ENCODE measurements at places on chromosomes 11 and 22.
A peak's percentile ranks its signal among the peaks of the same experiment; 100 is the strongest.

DNA sequence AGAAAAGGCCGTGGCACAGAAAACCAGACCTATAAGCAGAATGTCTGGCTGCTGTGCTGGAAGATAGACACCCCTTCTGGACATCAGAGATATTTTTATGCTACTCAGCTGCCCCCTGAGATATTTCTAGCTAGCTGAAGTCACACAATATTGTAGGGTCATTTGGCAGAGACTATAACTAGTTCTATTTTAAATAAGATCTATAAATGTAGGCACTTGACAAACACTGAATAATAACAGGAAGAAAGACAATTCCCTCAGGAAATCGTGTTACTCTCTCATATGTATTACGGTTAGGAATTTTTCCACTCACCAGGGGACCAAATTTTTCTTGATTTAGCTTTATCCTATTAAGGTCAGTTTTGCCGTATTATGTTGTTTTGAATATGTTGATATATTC, 845.4 kb downstream of the OPCML start:
- DNase-seq = no peak

- DNase-seq = no peak
Observed at GRCh38 chr22:20466659-20467379, 28.8 kb downstream of the KLHL22 start.

GRCh38 chr11:67504950-67505581, at the start of gene PITPNM1:
Gene PITPNM1, minus strand, starts transcription at chr11:67505363. Its CDS starts 1,183 bp downstream, at chr11:67504180.
- no peak for DNase-seq

DNA sequence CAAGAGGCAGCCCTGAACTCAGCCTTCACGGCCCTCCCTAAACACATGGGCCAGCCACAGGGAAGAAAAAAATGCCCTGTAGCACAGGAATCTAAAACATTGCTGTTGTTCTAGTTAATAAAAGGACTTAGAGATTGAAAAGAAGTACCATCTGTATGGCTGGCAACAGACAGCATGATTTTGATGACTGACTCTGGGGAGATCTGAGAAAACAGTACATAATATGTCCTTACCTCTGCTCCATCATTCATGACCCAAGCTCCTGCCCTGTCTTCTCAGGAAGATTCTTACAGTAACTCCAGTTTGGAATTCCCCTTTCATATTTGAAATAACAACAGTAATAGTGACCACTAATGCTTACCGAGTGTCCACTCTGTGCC, 244.2 kb downstream of the ETS1 start:
- no peak for DNase-seq

DNA sequence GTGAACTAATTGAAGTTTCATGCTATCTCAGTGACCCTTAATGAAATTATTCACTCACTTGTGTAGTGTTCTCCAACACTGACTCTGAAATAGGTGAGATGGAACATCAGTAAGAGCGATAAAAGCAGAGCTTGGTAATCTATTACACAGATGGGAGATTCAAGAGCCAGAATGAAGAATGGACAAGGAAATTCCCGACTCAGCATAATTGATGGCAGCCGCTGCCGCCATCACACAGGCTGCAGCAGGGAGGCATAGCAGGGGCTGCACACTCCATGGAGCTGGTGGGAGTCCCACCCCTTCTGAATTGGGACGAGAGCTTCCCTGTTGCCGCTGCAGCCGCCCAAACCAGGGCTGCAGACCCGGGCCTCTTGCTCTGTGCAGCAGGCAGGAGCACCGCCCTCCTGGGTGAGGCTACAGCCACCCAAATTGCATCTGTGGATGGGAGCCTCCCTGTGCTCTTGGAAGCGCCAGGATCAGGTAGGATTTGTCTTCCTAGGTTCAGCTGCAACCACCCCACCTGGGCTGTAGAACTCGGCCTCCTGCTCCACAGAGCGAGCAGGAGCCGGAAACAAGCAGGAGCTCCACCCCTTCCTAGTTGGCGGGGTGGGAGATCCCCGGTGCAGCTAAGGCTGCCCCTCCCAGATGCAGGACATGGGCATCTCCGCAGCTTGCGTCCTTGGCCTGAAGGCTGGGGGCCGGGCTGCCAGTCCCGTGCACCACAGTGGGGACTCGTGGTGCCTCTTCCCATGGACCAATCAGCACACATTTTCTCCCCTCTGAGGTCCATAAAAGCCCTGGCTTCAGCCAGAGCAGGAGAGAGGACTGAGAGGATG, 535.1 kb upstream of the LUZP2 start:
- no peak for DNase-seq

GRCh38 chr11:23113887-23114216, 253.6 kb upstream of the CCDC179 start:
- no peak for DNase-seq

DNA sequence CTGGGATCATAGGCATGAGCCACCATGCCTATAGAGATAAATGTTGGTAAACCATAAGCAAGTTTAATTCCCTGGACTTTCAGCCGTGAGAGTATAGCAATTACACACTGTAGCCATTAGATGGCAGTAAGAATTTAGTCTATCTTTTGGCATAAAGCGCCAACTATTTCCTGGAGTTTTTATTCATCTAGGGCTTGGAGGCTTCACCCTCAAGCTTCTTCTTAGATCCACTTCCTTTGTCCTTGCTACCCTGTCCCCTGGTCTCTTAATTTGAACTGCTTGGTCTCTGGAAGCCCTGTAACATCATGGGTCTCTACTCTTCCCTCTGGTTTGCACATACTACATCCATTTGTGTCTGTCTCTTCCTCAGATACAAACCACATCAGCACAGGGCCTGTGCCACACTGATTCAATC, 38.2 kb downstream of the OR10A6 start:
- peak; percentile 60 for DNase-seq

GRCh38 chr11:122505304-122506006, 150.1 kb upstream of the UBASH3B start:
- DNase-seq = no peak

DNA sequence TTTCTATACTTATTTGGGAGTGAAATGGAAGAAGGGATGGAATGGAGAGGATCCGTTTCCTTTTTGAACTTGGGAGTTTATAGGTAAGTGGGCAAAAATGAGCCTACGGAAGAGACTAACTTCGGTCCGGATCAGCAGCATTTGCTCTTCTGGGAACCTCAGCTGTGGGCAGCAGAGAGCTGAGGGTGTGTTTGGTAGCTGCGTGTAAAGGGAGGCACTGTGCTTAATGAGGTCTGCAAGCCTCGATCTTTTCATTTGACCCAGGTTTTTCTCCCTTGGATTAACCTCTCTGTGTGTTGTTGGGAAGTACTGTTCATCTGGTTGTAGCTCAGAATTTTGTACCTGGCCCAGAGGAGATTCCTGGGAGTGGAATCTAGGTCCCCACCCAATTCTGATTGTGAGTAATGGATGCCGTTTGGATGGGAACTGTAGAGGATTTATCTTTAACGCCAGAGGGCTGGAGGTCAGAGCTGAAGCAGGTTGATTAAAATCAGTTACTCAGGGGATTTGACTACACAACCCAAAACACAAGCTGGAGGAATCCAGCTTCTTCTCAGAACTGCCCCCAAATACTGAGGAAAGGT, 201.6 kb upstream of the SORL1-AS1 start:
- no peak for DNase-seq

GRCh38 chr11:88418508-88418907, 81.0 kb upstream of the CTSC start:
- no peak for DNase-seq

DNA sequence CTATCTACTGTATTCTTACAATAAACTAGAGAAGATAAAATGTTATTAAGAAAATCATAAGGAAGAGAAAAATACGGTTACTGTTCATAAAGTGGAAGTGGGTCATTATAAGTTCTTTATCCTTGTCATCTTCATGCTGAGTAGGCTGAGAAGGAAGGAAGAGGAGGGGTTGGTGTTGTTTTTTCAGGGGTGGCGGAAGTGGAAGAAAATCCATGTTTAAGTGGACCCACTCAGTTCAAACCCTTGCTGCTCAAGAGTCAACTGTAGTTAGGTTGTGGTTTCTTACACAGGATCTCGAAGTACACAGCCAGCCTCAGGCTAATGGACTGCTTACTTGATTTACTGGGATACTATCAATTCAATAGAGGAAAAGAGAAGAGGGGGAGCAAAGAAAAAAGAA, 63.1 kb downstream of the PIWIL4 start:
- no peak for DNase-seq

GRCh38 chr22:32619614-32620426, 145.2 kb downstream of the FBXO7 start:
- no peak for DNase-seq

DNA sequence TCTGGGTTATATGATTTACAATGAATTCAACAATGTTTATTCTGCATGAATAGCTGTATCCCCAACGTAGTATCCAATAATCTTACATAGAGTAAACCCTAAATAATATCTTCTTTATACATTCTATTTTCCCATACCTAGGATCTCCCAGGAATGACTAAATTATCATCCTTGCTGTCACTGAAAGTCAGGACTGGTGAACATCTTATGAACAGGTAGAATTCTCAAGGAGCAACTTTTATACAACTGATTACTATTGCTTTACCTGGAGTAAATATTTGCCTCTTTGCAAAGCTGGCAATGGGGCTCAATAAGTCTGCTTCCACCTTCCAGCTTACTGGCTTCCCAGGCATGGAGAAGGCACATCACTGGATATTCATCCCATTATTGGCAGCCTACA, at the start of gene OR51B6:
Gene OR51B6, plus strand, starts transcription at position 301 of the 400 bp plus-strand sequence. Its CDS starts 0 bp downstream, at position 301.
- no peak for DNase-seq

GRCh38 chr11:67264877-67265632, 1.2 kb upstream of the GRK2 start:
- no peak for DNase-seq

DNA sequence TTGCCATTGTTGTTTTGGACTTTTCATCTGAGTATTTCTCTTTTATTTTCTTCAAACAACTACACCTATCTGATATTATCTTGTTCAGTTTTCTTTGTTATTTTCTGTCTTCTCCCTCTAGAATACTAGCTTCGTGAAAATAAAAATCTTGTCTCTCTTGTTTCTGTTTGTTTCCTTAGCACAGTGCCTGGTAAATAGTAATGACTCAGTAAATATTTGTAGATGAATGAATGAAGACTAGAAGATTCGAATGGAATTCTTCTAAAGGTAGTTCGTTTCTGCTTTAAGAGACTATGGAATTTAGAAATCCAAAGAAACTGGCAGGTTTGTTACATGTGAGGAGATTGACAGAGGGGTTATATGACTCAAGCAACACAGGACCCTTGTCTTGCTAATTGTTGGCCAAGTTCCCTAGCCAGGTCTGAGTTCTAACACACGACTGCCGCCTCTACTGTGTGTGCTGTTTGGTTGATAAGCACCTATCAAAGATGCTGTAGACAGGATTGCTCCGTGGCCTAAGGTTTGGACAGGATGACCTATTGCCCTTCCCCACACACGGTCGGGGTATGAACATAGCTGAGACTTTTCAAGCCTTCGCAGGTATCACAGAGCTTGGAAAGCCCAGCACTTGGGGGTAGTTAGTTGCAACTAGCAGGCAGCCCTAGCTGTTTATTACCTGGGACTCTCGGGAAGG, 831 bp upstream of the TMEM135 start:
- no peak for DNase-seq

DNA sequence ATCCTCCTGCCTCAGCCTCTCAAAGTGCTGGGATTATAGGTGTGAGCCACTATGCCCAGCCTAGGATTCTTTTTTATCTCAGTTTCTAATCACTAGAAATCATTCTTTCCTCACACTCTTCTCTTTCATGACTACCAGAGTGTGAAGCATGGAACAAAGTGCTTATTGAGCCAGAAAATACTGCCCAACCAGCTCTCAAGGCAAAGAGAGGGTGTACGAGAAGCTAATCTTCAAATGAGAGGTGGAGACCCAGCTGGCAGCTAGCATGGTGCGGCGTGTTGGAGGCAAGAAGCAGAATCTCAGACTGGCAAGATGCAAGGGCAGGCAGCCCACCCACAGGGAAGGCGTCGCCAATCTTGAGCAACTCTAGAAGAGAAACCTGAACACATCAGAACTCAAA, 41.1 kb upstream of the ME3 start:
- DNase-seq = no peak

DNA sequence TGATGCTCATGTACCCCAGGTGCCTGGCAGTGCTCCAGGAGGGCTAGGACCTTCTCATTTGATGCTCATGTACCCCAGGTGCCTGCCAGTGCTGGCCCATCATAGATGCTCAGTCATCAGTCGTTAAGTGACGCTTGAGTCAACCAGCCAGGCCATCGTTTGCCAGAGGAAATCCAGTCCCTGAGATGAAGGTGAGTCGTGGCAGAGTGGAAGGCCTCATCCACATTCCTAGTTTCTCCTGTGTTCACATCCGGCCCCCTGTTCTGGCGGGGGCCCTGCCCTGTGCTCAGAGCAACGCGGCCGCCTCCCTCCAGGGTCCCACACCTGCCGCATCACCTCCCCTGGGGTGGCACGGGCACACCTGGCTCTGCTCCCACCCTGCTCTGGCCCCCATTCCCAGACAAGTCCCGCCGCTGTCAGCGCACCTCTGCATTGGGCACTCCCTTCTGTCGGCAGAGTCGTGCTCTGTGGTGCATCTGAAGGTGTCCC, 279.9 kb downstream of the BRD1 start:
- DNase-seq = no peak

GRCh38 chr22:44391015-44391414, 78.3 kb upstream of the SHISAL1 start:
- no peak for DNase-seq

DNA sequence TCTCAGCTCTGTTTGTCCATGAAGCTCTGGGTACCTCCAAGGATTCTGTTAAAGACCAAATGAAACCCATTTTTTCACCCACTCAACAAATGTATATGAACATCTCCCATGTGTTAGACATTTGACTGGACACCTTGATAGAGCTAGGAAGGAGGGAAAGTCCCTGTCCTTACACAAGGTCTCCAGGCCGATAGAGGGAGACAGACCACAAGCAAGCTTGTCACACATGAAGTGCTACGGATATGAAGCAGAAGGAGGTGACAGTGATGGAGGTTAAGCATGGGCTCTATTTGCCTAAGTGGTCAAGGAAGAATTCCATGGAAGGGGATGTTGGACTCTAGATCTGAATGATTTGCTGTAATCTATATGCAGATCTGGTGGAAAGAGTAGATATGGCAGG, 138.5 kb downstream of the MYO18B start:
- DNase-seq = no peak

- DNase-seq = no peak
Observed at GRCh38 chr11:65574811-65575567, 864 bp upstream of the EHBP1L1 start.

DNA sequence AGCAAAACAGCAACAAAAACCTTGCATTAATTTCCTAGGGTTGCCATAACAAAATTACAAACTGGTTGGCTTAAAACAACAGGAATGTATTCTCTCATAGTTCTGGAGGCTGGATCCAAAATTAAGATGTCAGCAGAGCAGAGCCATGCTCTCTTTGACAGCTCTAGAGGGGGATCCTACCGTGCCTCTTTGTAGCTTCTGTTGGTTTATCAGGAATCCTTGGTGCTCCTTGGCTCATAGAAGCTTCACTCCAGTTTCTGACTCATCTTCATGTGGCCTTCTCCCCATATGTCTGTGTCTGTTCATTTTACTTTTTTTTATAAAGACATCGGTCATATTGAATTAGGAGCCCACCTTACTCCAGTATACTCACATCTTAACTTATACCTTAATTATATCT, 90.5 kb upstream of the POU2AF2 start:
- no peak for DNase-seq

Data from NCI-H1694 treated with DMSO at 0.1 percent for 48 hours (cell line).